ENCODE measurements at places on chromosomes 6 and 20. TPM values are rescaled to one million over a fixed set of nuclear protein-coding genes. Genes with fewer than 3 reads are reported as not detected.

- peaks cover 19% of the 10 kb centered on the region for H3K27me3 ChIP-seq
- H3K4me1 ChIP-seq = no peaks in the 10 kb centered on the region
- DNase-seq = peak; percentile 30
- no peak overlapping the region for H3K4me3 ChIP-seq
- no peak overlapping the region for H3K27ac ChIP-seq
These were observed 17.6 kb upstream of the CDKN1A start for GRCh38 chr6:36660771-36661471.

GRCh38 chr20:34049897-34050695 lies 56.4 kb downstream of the RALY start:
- no peaks in the 10 kb centered on the region for H3K36me3 ChIP-seq
- H3K4me1 ChIP-seq = peaks cover 8% of the 10 kb centered on the region
- H3K27me3 ChIP-seq = no peaks in the 10 kb centered on the region
- H3K4me3 ChIP-seq = no peak overlapping the region
- H3K27ac ChIP-seq = no peak overlapping the region

- H3K4me3 ChIP-seq = no peak overlapping the region
- H3K36me3 ChIP-seq = no peaks in the 10 kb centered on the region
- no peaks in the 10 kb centered on the region for H3K4me1 ChIP-seq
- no peak overlapping the region for H3K27ac ChIP-seq
These were observed 272.2 kb upstream of the MAP3K7 start for GRCh38 chr6:90859056-90859455.

DNA sequence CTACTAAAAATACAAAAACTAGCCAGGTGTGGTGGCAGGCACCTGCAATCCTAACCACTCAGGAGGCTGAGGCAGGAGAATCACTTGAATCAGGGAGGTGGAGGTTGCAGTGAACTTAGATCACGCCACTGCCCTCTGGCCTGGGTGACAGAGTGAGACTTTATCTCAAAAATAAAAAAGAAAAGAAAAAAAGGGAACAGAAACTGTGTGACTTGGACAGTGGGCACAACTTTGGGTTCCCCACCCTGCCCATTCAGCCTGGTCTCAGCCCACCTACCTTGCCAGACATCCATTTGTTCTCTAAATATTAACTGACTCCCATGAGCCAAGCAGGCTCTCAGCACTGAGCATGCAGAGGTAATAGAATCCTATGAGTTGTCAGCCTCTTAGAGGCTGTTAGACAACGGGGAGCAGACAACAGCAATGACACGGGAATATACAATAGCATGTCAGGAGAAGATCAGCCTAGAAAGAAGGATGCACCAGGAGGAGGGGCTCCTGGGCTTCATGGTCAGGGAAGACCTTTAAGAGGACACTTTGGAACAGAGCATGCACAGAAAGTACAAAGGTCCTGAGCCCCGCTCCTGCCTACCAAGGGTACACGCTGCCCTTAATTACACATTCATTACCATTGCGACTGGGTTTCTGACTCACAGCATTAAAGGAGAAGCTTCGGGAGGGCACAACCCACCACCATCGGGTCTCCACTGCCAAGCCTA lies 20.0 kb downstream of the FAM209B start:
- H3K36me3 ChIP-seq = no peaks in the 10 kb centered on the region
- H3K27me3 ChIP-seq = no peaks in the 10 kb centered on the region
- H3K27ac ChIP-seq = no peak overlapping the region
- no peak for DNase-seq
- H3K4me3 ChIP-seq = no peak overlapping the region
- peaks cover 5% of the 10 kb centered on the region for H3K4me1 ChIP-seq

GRCh38 chr20:47586649-47587294 lies 85.1 kb downstream of the NCOA3 start:
- H3K27me3 ChIP-seq = no peaks in the 10 kb centered on the region
- H3K27ac ChIP-seq = no peak overlapping the region
- no peaks in the 10 kb centered on the region for H3K36me3 ChIP-seq

DNA sequence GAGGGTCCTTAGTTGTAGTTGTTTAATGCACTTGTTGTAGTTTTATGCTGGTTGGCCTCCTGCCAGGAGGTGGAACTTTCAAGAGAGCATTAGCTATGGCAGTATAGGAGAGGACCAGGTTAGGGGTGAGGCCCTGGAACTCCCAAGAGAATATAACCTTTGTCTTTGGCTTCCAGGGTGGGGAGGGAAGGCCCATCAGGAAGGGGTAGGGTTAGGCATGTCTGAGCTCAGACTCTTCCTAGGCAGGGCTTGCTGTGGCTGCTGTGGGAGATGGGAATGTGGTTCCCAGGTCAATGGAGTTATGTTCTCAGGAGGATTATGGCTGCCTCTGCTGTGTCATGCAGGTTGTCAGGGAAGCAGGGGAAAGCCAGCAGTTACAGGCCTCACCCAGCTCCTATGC lies 20.0 kb upstream of the GABRR1 start:
- peaks cover 5% of the 10 kb centered on the region for H3K27me3 ChIP-seq
- no peak overlapping the region for H3K4me3 ChIP-seq
- H3K36me3 ChIP-seq = no peaks in the 10 kb centered on the region
- no peaks in the 10 kb centered on the region for H3K4me1 ChIP-seq
- no peak overlapping the region for H3K27ac ChIP-seq

DNA sequence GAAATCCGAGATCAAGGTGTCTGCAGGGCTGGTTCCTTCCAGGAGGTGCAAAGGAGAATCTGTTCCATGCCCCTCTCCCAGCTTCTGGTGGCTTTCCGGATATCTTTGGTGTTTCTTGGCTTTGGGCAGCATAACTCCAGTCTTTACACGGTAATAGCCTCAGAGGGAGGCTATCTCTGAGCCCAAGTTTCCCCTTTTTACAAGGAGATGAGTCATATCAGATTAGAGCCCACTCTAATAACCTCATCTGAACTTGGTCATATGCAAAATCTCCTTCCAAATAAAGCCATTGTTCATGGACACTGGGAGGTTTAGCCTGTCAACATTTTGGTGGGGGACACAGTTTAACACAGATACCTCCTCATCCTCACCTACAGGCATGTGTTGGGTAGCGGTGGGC lies 213.7 kb downstream of the ATXN1 start:
- peaks cover 8% of the 10 kb centered on the region for H3K4me1 ChIP-seq
- no peak overlapping the region for H3K4me3 ChIP-seq
- no peak overlapping the region for H3K27ac ChIP-seq
- DNase-seq = peak; percentile 18

DNA sequence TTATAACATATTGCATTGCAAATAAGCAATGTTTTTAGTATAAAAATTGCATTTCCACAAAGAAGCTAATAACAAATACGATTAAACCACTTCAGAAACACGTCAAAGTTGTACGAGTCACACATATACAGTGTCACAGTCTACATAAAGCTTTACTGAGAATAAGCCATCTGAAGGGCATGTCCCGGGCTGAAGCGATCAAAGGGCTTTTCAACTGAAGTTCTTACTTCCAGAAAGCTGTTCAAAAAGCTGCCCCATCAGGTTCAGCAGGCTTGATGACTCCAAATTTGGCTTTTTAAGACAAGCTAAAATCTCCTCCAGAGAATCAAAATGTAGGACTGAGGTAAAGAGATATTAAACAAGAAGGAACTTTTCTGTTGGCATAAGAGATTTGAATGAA lies 37.5 kb upstream of the HAO1 start:
- H3K27ac ChIP-seq = no peak overlapping the region
- peaks cover 3% of the 10 kb centered on the region for H3K36me3 ChIP-seq
- no peak for DNase-seq

GRCh38 chr6:14454473-14454775 lies 336.9 kb downstream of the CD83 start:
- H3K27ac ChIP-seq = no peak overlapping the region
- no peaks in the 10 kb centered on the region for H3K4me1 ChIP-seq
- no peak overlapping the region for H3K4me3 ChIP-seq
- no peaks in the 10 kb centered on the region for H3K27me3 ChIP-seq
- H3K36me3 ChIP-seq = no peaks in the 10 kb centered on the region

MUCL3 gene
- total RNA-seq = not detected

SASH1 gene
- total RNA-seq = 97.5 TPM

DEF6 gene
- 0.77 TPM for total RNA-seq

MLN gene
- total RNA-seq = not detected

THBS2 gene
- total RNA-seq = not detected

BTNL2 gene
- total RNA-seq = not detected

HLA-DQA2 gene
- not detected for total RNA-seq
